Stimulated activated CD8-positive, alpha-beta memory T cell treated with anti-CD3 and anti-CD28 coated beads, Interleukin-7, amount 100 ng/mL, for 48 hours (primary cell): ENCODE measurements at places on chromosomes 7 and 10.

DNA sequence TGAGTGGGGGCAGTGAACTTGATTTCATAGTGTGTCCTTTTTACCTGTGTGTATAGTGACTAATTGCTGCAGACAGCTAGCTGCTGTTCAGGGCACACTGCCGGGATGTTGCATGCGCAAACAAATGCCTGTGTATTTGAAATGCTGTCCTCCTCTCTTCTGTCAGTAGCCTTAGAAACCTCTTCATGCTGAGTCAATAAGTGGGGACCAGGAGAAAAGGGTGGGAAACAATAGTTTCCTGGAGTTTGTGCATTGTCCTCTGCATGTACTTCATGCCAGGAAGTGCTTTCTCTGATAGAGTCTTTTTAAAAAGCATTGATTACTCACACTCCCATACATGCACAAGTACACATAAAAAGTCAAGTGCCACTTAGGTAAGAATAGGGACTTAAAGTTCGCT lies 1183.7 kb upstream of the CELF2 start:
- DNase-seq, result no peak

GRCh38 chr7:24478137-24478655 lies 95.1 kb upstream of the PALS2 start:
- no peak for DNase-seq

GRCh38 chr10:21285742-21286331 lies 239.6 kb downstream of the SKIDA1 start:
- no peak for DNase-seq

DNA sequence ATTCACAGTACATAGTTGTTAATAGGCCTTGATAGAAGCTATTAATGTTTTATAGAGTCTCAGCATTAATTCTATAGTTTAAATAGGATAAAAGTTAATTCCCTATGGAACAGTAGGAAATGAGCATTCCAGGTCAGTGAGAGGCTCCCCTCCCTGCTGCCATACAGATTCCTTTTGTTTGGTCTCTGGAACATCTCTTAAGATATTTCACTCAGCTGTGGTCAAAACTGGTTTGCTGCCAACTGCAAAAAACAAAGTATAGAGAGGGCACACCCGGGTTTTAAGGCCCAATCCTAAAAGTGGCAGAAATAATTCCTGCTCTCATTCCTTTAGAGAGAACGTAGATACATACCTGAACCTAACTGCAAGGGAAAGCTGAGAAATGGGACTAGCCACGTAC lies 51.3 kb downstream of the MDFIC start:
- no peak for DNase-seq

DNA sequence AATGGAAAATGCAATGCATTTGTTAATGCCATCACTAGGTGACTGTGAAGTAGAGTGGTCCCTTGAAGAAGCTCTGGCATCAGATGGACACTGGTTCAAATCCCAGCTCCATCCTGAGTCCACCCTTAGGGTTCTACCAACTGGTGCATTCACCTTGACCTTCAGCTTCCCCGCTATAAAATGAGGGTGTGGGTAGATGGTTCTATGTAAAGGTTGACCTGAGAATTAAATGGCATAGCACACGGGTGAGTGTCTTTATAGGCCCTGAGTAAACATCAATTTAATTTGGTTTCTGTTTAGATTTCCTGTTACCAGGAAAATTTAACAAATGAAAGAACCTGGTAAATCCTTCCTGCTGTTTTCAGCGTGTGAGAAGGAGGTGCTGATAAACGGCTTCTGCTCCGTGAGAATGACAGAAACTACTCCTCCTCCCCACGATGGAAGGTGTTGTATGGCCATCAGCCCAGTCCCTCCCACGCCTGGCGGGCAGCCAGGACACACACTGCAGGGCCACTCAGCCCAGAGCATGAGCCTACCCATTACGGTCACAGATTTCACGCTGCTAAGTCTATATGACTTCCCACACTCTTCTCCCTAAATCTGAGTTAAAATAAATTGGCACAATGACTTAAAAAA lies 210.1 kb downstream of the TNS3 start:
- DNase-seq, result no peak
